ENCODE measurements at places on chromosomes 16 and 17. TPM values are rescaled to one million over a fixed set of nuclear protein-coding genes. Genes with fewer than 3 reads are reported as not detected.

Gene C16orf96
- total RNA-seq = not detected

Gene CRISPLD2
- not detected for total RNA-seq

Gene CLDN6
- not detected for total RNA-seq

Gene KRTAP4-6
- not detected for total RNA-seq

Gene KCNH6
- not detected for total RNA-seq

Gene MAFG
- total RNA-seq = 11.8 TPM

Gene FAM20A
- not detected for total RNA-seq

Gene FBF1
- total RNA-seq = 13.4 TPM

Measured in MG63 (cell line).